ENCODE measurements at places on chromosomes 11 and 22. TPM values are rescaled to one million over a fixed set of nuclear protein-coding genes. Genes with fewer than 3 reads are reported as not detected.

GRCh38 chr11:120612513-120613263 lies 101.1 kb downstream of the GRIK4 start:
- DNase-seq = no peak

- no peak for DNase-seq
Observed at GRCh38 chr11:119055901-119056300, 1.1 kb downstream of the HYOU1 start.

AQP11 gene
- total RNA-seq = 0.18 TPM

AIFM3 gene
- total RNA-seq = 0.18 TPM

GRCh38 chr11:71408826-71409225 lies 39.4 kb downstream of the DHCR7 start:
- DNase-seq = no peak

GRCh38 chr11:19577976-19578619 lies 134.5 kb upstream of the NAV2 start:
- no peak for DNase-seq

DNA sequence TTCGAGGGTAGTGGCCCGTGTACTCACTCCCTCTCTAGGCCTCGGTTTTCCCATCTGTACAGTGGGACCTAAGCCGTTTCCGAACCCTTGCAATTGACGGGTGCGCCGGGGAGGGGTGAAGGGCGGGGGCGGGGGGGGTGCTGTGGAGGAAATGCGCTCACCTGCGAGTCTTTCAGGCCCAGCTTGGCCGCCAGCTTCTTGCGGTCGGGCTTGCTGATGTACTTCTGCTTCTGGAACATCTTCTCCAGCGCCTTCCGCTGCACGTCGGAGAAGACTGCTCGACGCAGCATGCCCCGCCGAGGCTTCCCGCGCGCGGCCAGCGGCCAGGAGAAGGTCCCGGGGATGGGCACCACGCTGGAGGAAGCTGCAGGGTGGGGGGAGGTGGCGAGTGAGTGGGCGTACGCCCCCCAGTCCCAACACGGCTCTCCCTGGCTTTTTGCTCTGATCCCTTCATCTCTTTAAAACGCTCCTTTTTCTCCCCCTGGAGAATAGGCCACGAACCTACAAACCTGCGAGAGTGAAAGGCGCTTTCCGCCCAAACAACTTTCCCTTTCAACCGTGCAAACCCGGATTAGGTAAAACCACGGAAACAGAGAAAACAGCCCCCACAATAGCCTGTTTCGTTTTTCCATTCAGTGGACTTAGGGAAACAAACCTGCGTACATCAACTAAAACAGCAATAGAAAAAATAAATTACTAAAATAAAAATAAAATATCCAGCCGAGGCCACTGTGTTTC lies 3.2 kb downstream of the DBX1 start:
- no peak for DNase-seq

DNA sequence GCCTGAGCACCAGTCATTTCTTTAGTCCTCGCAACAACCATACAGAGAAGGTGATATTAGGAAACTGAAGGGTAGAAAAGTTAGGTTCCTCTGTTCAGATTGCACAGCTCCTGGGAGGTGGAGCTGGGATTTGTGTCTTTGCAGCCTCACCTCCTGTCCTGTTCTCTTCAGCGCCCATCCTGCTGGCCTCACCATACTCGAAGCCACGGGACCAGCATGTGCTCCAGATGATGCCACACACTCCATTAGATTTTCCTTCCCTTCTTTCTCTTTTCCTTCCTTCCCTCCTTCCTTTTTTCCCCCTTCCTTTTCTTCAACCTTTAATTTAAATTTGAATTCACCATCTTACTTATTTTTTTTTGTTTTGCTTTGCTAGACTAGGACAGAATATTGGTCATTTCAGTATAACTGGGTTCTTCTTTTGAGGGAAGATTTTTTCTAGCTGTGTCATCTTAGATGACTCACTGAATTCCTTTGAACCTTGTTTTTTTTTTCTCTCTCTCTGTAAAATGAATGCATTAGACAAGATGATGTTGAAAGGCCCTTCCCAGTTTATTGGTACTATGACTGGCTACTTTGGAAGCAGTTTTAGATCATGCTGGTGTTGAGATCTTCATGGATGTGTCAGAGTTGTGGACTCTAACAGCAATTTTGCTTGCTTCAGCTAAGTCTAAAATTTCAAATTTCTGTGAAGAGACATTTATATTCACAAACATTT lies 662.5 kb upstream of the TENM4 start:
- no peak for DNase-seq

- DNase-seq = no peak
Observed at GRCh38 chr22:20788627-20789344, 14.9 kb downstream of the SERPIND1 start.

DNA sequence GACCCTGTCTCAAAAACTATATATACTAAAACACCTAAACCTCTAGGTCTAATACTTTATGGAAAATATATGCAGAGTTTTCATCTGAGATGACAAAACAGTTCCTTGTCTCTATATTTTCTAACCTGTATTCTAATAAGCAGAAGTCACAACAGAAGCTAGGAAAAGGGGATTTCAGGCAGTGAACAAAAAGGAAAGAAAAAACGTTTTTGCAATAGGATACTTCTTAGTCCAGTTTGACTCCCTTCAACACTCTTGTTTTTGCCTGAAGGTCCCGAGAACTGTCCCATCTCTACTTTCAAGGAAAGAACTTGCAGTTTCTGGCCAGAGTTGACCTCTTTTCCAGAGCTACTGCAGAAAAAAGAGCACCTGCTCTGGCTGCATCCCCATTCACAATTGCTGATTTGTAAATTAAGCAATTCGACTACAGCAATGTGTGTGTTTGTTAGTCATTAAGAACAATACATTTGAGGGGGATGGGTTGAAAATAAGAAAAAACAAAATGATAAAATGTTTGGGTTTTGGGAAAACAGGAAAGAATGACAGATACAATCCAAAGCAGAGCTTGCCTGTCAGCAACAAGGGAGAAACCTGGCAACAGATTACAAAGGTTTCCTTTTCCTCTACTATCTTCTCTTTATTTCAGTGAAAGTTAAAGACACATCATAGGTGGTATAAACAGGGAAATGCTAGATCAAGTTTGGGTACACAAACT lies 160.0 kb downstream of the FCHSD2 start:
- DNase-seq = no peak

- no peak for DNase-seq
Observed at GRCh38 chr11:113096648-113097047, 135.4 kb downstream of the NCAM1 start.

- no peak for DNase-seq
Observed at GRCh38 chr11:66467034-66467659, 442 bp downstream of the PELI3 start.

OR2AG2 gene
- 0.15 TPM for total RNA-seq

- no peak for DNase-seq
Observed at GRCh38 chr11:100631316-100631715, 55.8 kb upstream of the ARHGAP42 start.

- DNase-seq = no peak
Observed at GRCh38 chr22:33883961-33884808, 36.1 kb downstream of the LARGE1 start.

- no peak for DNase-seq
Observed at GRCh38 chr22:37852418-37852817, 3.2 kb downstream of the EIF3L start.

DNA sequence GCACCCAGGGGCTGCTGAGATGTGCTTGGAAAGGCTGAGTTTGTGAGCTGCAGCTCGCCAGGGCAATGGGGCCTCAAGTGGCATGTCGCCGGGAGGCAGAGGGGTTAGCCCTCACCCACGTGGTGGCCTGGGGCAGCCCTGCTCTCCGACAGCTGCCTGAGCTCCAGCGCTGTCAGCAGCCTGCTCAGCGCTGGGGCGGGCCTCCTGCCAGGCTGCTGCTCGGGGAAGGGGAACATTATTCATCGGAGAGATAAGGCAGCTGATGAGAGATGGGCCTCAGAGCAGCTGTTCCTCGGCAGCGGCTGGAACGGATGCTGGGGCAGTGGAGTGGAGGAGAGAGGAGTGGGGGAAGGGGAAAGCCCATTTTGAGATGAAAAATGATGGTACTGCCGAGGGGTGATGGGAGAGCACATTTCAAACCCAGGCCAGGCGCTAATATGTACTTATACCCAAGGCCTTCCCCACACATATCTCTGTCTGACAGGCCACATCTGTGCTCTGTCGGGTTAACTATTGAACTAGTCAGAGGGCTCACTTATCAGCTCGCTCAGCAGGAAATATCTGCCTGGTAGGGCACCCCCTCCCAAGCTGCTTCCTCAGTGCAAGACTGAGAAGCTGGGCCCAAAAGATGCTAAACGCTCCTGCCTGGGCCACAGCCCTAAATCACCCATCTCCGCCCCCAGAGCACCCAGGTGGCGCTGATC lies 79.5 kb downstream of the TIMP3 start:
- DNase-seq = no peak

DNA sequence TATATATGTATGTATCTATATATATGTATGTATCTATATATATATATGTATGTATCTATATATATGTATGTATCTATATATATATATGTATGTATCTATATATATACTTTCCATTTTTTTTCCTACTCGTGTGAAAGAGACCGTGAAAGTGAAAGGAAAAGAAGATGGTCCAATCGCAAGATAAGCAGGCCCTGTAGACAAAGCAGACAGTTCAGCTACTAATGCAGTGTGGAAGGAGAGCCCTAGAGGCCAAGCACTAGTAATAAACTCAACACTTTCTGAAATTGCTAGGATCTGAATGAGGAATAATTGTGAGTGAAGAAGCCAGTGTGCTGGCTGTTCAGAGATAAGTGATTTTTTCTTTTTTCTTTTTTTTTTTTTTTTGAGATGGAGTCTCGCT lies 47.2 kb downstream of the MCHR1 start:
- no peak for DNase-seq

MUC5AC gene
- total RNA-seq = not detected

DNA sequence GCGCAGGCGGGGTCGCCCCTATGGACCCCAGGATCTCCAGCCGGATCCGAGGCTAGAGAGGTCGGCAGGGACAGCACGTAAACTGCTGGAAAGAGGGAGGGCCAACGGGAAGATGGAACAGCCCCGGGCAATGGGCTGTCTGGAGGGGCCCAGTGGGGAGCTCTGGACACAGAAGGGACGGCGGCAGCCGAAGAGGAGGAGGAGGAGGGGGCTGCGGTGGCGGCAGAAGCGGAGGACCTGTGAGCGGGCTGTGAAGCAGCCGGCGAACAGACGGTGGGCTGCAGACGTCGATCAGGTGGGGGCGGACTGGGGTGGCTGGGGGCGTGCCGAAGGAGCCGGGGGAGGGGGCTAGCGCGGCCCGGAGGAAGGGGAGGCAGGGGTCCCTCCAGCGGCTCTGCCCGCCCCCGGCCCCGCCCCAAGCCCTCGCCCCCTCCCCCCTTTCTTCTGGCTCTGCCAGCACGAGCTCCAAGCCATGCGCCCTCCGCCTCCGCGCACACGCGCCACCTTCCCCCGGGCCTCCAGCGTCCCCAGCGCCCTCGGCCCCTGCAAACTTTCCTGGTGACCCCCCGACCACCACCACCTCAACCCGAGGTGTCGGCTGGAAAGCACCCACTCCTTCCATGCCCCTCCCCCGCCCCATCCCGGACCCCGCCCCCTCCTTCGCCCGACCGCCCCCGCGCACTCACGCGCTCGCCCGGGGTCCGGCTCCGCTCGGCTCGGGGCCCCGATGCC lies 432 bp downstream of the TNKS1BP1 start:
- no peak for DNase-seq
